ENCODE measurements at places on chromosomes 7 and 10.
A peak's percentile ranks its signal among the peaks of the same experiment; 100 is the strongest.

DNA sequence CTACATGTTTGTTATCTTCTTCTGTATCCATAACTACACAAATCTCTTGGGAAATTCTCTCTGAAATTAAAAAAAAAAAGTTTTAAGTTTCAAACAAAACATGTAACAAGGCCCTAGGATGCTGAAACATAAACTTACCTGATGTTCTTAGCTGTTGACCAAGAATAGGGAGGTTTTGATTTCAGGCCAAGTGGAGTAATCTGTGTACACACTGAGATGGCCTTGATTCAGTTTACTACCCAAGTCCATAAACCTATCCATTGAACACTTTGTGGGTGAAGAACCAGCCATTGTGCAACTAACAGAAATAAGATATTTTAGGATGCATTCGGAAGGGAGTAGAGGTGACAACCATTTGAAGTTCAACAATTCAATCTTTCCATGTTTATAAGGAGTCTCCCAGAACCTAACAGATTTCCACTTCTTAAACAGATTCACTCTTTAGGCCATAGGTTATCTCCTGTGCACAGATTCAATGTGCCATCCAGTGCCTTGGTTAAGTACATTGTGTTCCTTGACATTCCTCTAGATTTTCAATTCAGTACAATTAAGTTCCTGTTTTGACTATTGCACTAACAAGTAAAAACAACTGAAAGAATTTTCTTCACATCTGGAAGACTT is 143.1 kb downstream of the CRPPA start:
- peak; percentile 30 for DNase-seq

DNA sequence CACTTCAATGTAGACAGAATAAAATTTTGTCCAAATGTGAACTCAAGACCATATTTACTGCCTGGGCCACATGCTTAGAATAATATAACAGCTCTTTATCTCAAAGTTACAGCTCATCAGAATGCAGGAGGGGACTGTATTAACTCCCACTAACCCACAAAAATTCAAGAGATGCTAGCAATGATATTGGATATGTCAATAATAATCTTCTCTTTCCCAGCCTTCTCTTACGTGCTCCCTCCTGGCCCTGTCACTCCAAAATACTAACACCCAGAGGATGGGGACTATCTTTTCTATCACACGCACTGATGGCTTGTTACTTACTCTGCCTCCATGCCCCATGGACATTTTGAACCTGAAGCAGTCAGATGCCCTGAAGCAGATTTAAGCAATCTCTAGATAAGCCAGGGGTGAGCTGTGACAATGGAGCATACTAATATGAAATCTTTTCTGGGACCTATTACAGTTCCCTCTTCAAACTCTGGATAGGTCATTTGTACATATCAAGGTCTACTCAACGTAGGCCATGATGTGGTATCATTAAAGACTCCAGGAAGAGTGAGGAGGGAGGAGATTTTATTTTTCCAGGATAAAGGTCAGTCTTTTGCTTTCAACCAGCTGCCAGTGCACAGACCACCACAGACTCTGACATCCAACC is 803.0 kb downstream of the GRM8 start:
- DNase-seq = no peak

- DNase-seq = peak; percentile 10
Measured at GRCh38 chr10:78852466-78853240, 216.1 kb upstream of the ZMIZ1 start.

GRCh38 chr10:128386231-128386630 is 260.0 kb upstream of the MKI67 start:
- DNase-seq = no peak

DNA sequence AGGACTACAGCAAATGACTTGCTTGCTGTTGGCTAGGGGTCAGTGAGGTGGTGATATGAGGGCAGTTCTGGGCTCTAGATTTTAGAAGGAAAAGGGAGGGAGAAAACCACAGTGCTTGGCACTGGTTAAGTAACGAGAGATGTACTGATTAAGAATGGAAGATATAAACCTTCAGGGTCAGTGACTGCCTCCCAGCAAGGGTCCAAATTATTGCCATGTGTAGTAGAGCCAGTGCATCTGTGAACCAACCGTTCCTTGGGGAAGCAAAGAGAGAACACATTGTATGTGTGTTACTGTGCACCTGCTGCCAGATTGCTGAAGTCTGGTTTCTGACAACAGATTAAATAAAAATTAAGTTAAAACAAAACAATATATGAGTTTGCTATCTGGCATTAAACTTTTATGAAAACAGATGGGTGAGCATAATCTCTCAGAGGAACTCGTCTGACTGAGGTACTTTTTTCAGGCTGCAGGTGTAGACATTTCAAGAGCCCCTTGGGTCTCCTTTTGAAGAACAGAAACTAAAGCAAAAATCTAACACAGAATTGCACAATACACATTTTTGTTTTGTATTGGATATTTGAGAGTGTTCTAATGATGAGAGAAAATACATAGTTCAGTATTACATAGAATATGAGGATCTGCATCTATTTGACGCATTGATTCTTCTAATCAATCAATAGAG is 1120.6 kb downstream of the SORCS3 start:
- no peak for DNase-seq

DNA sequence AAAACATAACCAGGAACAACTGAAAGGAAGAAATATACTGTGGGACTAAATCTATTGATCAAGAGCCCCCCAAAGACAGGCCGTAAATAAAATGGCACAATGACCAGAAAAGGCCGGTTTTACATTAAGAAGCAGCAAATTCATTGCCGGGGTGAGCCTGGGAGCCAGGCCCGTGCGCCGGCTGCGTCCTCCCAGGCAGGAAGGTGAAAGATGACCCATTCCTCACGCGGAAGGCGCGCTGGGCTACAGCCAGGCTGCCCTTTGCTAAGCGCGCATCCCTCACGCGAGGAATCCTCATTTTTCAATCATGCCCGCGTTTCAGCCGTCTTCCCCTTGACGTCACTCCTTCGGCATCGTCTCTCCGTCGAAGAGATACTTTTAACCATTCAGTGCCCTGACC is 47.6 kb upstream of the MGMT start:
- no peak for DNase-seq

DNA sequence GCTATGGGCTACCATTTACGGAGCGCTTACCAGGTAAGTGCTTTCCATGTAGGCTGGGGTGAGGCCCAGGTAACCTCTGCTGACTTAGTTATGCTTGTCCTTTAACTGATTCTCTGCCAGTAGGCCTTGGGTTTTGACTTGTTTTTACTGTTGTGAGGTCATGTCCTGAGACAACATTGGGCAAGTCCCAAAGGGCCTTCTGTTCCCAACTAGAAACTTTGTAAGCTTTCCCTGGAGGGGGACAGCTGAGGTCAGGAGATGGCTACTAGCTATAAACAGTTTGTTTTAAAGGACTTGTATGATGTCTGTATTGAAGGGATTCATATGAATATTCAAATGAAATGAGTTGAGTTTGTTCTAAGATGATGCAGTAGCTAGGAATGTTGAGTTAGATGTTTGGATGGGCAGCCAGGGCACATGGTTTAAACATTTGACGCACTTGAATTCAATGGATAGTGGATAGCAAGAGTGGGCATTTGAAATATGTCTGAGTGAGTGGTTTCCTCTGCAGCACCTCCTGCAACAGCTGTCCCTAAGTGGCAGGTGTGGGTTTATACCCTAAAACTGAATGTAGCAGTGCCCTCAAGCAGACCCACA is 10.0 kb upstream of the SGPL1 start:
- no peak for DNase-seq

DNA sequence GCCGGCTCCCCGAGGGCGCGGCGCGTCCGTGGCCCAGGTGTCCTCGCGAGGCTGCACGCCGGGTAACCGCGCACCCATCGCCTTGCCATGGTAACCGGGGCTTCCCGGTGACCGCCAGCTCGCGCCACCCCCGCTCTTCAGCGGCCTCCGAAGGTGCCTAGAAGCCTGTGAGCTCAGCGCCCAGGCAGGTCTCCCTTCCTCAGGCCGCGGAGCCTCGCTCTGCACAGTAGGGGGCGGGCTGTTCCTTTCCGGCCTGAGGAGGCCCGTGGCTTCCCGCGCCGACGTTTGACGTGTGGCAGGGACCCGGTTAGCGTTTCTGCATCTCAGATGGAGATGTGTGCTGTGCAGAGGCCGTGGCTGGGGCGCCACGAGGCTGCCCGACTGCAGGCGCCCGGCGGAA is 117.1 kb downstream of the DYNC2I1 start:
- no peak for DNase-seq

DNA sequence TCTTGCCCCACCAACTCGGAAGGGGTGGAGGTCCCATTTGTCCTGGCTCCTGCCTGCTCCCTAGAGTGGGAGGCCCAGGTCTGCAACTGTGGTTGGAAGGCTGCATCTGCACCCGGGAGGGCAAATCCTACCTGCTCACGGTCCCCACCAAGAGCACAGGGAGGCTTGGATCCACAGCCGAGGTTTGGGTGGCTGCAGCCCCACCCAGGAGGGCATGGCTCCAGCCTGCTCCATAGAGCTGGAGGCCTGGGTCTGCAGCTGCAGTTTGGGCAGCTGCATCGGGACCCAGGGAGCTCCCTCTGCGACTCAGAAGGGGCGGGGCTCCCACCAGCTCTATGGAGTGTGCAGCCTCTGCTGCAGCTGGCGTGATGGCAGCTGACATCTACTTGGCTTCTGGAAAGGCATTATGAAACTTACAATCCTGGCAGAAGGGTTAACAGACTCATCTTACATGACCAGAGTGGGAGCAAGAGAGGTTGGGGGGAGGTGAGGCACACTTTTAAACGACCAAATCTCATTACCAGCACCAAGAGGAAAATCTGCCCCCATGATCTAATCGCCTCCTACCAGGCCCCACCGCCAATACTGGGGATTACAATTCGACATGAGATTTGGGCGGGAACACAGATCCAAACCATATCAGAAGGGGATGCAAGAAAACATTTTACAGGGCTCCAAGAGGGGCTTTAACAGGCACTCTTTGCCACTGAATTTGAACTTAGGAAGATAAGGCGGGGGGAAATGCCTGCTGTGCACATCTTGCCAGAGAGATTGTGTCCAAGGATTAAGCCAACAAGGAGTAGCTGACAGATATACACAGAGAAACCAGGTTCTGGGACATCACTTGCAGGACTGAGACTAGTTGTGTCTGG is 8.2 kb upstream of the BLVRA start:
- no peak for DNase-seq

GRCh38 chr10:59878289-59878688 is 28.1 kb downstream of the CCDC6 start:
- DNase-seq = no peak

- no peak for DNase-seq
Measured at GRCh38 chr10:76218035-76218434, 786.6 kb downstream of the LRMDA start.

DNA sequence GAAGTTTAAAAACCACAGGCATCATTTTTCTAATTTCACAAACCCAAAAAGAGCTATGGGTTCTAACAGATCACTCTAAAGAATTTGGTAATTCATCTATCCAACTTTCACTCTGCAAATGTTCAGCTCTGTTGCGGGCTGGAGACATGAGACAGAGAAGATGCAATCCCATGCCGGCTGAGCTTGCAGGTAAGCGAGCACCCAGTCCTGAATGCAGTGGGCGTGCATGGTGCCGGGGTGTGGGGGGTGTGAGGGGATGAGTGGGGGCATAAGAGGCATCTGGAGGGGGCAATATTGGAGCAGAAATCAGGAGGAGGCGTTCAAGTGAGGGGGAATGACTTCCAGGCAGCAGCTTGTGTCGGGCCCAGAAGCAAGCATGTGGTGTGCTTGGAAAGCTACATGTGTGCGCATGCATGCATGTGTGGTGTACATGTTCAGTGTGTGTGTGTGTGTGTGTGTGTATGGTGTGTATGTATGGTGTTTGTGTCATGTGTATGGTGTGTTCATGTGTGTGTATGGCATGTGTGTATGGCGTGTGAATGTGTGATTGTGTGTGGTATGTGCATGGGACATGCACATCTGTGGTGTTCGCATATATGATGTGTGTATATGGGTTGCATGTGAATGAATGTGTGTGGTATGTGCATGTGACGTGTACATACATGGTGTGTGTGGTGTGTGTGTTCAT is 172.9 kb downstream of the PRKCQ start:
- no peak for DNase-seq

DNA sequence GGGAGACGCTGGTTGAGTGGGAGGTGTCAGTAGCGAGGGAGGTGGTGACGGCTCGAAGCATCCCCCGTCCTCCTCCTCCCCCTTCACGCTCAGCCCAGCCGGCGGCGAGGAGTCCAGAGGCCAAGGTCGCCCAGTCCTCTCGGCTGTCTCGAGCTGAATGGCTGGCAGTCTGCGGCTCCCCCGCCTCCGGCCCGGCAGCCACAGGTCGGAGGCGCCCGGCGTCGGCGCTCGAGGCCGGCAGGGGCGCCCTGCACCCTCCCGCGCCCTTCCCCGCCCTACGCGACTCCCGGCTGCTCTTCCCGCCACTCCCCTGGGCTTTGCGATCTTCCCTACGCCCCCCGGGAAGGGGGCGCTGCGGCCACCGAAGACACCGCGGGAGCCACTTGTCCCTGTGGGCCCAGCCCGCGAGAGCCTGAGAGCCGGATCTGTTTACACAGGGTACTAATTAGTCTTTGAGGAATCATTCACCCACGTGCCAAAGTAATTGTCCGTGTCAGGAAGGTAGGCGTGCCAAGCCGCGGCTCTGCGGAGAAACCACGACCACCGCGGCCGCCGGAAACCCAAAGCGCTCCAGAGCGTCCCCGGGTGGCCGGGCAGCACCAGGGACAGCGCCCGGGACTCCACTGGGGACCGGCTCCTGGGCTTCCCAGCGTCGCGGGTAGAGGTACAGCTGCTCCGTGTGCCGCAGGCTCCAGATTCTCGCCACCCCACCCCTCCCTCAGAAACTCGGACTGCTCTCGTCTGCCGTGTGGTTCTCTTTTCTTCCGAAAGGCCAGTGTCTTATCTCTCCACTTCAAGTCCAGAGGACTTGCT is at the start of gene NXPH1:
TSS of gene NXPH1 (plus strand) at position 133 of the 813 bp plus-strand sequence.
- no peak for DNase-seq

- no peak for DNase-seq
Measured at GRCh38 chr10:10685566-10685965, 332.1 kb upstream of the CELF2 start.

DNA sequence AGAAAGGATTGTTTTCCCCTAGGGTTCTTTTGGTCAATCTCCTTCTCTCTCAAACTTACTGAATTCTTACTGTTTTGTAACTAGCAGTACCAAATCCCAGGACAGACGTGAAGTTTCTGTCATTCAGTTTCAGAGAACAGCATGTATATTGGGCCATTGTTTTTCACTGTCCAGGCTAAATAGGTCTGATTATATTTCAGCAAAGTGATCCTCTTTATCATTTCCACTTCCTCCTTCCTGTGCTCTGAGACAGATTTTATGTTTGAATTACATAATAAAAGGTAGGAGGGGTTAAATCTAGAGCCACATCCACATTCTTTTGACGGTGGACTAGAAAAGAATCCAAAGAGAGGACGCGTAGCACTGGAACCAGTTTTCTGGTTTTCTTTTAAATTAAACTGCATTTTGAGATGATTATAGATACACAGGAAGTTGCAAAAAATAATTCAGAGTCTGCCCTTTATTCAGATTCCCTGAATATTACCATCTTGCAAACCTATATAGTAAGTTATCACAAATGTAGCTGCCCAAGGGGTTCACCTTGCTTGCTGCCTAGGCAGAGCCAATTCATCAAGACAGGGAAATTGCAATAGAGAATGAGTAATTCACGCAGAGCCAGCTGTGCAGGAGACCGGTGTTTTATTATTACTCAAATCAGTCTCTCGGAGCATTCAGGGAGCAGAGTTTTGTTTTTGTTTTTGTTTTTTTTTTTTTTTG is 40.1 kb downstream of the AKR1E2 start:
- no peak for DNase-seq

Measured in fibroblast of gingiva (primary cell).